Stimulated activated CD4-positive, alpha-beta T cell treated with anti-CD3 and anti-CD28 coated beads, Interleukin-1b, Interleukin-23, amount 100 ng/mL, for 1 hour (primary cell): ENCODE measurements at places on chromosomes 4 and X.

GRCh38 chr4:110748071-110748470, 125.2 kb upstream of the PITX2 start:
- no peak for DNase-seq

DNA sequence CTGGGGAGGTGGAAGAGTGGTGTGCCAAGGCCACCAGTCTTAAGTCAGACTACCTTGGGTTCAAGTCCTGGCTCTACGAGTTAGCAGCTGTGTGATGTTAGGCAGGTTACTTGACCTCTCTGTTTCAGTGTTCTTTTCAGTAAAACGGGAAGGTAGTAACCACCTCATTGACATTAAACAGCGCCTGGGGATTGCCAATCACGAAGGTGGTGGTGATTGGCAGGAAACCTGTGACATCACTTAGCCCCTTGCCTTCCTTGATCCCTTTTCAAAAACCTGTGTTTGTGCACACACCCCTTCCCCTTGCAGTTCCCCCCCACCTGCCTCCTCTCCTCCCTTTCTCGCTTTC, 7.6 kb downstream of the KLF3 start:
- DNase-seq, result no peak

GRCh38 chr4:138275216-138275615, 33.1 kb upstream of the SLC7A11 start:
- no peak for DNase-seq

- no peak for DNase-seq
Measured at GRCh38 chrX:19593690-19594089, 78.4 kb upstream of the MAP3K15 start.

DNA sequence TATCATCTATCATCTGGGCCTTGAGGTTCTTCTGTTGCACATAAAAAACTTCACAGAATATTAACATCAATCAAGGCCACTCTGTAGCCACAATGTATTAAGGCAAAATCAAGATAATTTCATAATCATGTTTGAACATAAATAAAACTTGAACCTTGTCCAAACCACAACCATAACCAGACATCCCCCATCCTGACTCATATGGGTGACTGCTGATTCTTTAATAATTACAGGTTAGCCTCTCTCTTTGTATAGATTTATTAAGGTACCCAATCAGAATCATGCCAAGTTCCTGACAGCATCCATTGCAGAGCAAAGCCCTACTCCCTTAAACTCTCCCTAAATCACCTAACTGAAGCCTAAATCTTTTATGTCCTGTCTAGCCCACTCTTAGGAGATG, 16.7 kb upstream of the AREG start:
- DNase-seq, result no peak

- no peak for DNase-seq
Measured at GRCh38 chrX:130393451-130394074, 8.1 kb upstream of the GPR119 start.

DNA sequence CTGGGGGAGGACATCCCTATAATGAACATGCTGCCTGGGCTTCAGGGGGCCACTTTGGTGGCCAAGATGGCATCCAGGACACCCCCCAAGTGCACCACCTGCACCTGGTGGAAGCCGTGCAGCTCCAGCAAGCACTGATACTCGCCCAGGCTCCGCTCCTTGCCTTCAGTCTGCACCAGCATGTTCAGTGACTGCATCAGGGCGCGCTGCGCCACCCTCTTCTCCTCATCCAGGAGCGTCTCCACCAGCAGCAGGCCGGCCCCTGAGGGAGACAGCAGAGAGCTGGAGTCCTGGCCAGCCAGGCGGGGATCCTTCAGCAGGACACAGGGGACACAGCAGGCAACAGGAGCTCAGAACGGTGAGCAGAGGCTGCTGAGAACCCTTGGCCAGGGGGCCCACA, 11.3 kb upstream of the SLC25A6 start:
- DNase-seq, result no peak

DNA sequence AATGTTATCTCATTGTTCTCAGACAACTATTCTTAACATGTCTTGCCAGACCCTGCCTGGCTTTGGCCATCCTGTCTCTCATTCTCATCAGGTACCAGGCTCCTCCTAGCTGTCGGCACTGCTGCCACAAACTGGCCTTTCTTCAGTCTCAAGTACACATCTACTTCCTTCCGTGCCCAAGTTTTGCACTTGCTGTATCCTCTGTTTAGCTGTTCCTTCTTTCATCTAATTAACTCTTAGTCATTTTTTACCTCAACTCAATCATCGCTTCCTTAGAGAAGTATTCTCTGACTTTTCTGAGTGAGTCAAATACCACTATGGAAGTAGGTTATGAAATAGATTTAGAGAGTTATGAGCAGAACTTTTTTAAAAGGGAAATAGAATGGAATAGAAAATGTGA, 19.7 kb downstream of the CXCL3 start:
- no peak for DNase-seq

DNA sequence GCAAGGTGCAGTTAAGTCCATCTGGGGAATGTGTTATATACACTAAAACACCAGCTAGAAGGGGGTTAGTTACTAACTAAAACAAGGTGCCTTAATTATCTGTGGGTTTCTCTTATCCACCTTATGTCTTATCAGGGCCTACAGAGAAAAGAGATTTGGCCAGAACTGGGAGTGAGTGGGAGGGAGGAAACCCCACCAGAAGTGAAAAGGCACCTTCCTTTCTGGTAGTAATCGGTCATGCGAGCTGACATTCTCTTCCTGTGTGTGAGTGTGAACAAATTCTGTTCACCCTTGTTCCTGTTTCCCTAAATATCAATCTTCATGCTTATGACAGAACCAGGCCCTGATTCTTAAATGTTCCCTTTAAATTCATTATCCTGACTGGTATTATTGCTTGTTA, 43.5 kb downstream of the SRPX2 start:
- DNase-seq, result no peak

GRCh38 chrX:30626402-30626801, 26.8 kb upstream of the GK start:
- no peak for DNase-seq

DNA sequence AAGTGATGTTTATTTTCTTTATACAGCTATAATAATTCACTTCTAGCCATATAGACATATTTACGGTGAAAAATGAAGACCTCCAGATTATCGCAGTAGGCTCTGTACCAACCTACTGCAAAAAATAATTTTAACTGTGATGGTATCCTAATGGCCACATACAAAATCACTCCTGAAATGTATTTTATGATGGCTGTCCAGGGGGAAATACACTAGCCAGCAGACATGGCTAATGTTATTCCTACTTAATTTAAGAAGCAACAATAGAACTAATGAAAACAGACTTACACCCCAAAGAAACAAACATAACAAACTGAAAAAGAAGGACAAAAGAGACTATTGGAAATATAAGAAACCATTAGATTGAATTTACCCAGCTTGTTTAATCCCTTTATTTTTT, 4.6 kb downstream of the NKX6-1 start:
- no peak for DNase-seq

DNA sequence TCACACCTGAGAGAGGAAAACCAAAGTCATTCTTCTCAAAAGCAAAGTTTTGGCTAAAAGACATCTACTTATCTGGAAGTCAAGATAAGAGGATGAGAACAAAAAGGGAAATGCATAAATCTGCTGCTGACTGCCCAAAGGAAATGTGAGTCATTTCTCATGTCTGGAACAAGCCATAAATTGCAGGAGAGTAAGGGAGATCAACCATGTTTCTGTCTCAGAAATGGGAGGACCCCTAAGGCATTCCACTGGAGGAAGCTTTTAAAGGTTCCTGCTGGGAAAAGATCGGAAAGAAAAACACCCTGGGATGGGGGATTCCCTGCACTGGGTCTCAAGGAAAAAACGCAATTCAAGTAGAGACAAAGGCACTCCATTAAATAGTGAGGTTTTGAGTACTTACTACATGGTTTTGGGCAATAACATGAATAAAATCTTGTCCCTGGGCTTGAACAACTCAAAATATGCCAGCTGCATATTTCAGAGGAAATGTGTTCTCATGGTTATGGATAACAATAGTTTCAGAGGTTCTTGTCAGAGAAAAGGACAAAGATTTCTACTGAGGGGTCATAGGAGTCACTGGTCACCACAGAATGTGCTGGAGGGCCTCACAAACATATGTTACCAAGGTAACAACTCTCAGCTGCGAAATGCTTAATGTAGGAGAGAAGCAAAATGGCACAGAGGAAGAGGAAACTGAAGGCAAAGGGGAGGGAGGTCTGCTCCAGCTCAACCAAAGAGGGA, 19.3 kb downstream of the GPR143 start:
- no peak for DNase-seq

- DNase-seq, result no peak
Measured at GRCh38 chrX:101028562-101028961, 23.3 kb downstream of the TRMT2B start.

GRCh38 chrX:12013211-12013618, 125.1 kb upstream of the FRMPD4 start:
- DNase-seq, result no peak

- DNase-seq, result no peak
Measured at GRCh38 chr4:186298031-186298647, 32.1 kb downstream of the F11 start.

GRCh38 chr4:158802914-158803313, 34.1 kb downstream of the FNIP2 start:
- DNase-seq, result no peak

DNA sequence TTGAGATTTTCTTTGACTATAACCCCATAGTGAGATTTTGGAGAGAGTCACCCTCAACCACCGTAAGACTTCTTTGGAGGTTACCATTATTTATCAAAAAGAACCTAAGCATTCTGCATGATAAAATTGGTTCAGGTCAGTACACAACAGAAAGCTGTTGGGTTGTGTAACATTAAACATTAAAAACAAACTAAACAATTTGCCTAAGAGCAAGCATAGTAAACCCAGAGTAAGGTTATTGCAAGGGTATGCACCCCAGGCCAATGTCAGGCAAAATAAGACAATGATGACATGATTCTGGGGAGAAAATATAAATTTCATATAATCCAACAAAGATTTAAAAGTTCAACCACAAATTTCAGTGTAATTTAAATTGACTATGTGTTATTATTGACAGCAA, 472.4 kb downstream of the SH2D1A start:
- DNase-seq, result no peak

GRCh38 chrX:71621603-71622002, 3.3 kb upstream of the CXCR3 start:
- no peak for DNase-seq

DNA sequence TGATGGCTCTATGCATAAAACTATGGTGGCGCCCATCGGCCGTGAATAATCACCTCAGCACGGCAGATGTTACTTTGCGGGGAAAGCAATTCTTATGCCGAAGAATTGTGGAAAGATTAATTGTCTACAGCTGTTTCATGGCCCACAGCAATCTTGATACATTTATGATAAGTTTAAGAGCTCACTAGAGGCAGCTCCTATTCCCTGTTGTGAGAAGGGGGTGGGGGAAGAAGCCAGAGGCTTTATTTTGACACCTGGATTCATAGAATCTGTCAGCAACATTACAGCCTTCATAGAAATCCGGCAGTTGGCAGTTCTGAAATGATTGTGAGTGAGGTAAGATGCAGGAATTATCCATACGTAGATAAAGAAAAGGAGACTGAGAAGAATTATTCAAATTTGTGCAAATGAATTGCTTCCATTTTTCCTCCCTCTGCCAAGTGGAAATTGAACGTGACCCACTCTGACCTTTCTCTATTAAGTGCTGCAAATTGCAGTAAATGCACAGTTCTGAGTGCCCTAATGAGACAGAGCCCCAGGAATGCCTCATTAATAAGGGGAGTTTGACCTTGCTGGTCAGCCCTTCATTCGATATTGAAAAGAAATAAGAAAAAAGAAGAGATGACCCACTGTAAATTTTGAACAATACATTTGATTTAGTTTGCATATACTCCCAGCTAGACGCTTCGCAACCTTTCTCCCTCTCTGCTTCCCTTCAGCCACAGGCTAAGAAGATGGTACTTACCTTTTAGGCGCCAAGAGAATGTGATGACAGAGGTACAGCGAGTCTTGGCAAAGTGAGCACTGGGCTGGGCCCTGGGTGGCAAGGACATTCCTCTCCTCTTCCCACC, 188.8 kb downstream of the GPAT3 start:
- no peak for DNase-seq

GRCh38 chrX:152844256-152844655, 13.4 kb downstream of the NSDHL start:
- DNase-seq, result no peak

GRCh38 chr4:173835903-173836302, 305.9 kb upstream of the HAND2 start:
- DNase-seq, result no peak

GRCh38 chr4:159071178-159071968, 31.5 kb upstream of the RAPGEF2 start:
- no peak for DNase-seq

- no peak for DNase-seq
Measured at GRCh38 chr4:108965472-108966076, 202.7 kb upstream of the ETNPPL start.

- no peak for DNase-seq
Measured at GRCh38 chr4:156173937-156174336, 220.3 kb upstream of the CTSO start.

DNA sequence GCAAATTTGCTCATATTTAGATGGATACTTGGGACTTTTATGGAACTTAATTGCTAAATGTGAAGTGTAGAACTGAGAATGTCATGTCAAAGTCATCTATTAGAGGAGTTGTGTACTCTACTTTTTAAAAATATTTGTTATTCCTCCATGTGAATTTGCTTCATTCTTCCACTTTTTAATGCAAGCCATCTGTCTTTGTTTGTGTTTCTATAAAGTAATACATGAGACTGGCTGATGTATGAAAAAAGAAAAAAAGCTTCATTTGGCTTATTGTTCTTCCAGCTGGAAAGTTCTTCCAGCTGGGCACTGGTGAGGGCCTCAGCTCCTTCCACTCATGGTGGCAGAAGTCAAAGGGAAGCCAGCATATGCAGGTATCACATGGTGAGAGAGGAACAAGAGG, 114.6 kb upstream of the GRID2 start:
- DNase-seq, result no peak

DNA sequence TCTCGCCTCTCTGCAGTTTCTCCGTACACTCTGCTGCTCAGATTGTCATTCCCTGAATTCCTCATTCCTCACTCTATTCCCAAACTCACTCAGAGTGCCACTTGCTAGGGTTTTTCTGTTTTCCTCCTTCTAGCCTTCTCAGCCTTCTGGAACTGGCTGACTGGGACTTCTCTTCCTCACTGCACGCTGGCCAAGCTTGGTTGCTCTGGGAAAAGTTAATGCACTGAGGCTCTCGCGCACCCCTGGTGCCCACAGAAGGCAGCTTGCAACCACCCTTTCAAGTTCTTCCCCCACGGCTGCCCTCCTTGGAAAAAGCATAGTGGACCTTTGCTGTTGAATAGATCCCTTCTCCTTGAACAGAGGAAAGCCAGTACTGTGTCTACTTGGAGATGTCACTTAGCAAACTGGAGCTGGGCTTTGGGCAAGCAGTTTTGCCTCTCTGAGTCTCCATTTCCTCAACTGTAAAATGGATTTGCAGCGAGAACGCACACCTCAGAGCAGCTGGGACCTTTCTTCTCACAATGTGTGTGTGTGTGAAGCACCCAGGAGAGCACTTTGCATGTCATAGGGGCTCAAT, 6.0 kb upstream of the CCKAR start:
- no peak for DNase-seq

DNA sequence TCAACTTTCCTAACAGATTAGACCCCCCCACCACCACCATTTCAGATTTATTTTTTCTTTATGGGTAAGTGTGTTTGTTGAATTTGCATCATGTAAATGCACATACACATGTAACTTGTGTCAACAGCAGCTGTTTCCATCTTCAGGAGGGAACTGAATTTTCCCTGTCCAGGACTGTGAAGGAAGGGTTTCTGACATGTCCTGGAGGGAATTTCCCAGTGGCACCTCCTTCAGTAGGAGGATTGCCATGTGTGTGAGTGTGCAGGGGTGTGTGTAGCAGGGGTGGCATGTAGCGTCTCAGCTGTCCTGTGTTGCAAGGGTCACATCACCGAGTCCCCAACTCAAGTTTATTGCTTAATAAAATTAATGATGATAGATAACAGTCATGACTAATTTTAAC, 19.7 kb downstream of the HERC6 start:
- no peak for DNase-seq
